Renal cortical epithelial cell (primary cell): ENCODE measurements at places on chromosomes 7 and 10.

GRCh38 chr10:2469802-2470201 is 597.5 kb upstream of the PFKP start:
- no peak for DNase-seq

- peak; percentile 5 for DNase-seq
Observed at GRCh38 chr7:134058980-134059379, 68.2 kb upstream of the LRGUK start.

GRCh38 chr10:97157578-97158095 is 28.1 kb downstream of the SLIT1 start:
- DNase-seq: peak; percentile 4

DNA sequence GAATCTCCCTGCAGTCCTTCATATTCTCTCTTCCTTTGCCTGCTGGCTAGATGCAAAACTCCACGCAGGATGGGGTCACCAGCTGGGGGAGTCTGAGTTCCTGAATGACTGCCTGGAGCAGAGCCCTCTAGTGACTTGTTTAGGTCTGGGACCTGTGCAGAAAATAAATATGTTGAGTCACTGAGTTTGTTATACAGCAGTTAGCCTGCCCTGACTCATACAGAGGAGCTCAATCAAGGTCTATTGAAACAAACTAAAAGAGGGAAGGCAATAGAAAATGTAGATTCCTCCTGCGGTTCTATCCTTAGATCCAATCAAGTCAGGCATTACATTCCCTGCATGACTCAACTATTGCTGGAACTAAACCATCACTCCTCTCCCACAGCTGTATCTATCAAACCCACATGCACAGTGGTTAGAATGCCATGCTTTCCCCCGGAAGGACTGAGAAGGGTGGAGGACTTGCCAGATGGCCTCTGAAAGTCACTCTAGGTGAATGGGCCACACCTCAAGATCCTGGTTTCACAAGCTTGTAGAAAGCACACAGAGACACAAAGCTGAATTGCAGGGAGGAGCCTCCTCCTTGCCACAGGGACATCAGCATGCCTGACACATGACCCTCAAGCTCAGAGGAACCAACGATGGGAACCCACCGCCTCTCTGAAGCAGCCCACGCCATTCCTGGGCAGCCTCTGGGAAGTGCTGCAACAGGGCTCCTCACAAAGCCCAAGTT is 73.9 kb downstream of the SH3PXD2A start:
- peak; percentile 99 for DNase-seq

DNA sequence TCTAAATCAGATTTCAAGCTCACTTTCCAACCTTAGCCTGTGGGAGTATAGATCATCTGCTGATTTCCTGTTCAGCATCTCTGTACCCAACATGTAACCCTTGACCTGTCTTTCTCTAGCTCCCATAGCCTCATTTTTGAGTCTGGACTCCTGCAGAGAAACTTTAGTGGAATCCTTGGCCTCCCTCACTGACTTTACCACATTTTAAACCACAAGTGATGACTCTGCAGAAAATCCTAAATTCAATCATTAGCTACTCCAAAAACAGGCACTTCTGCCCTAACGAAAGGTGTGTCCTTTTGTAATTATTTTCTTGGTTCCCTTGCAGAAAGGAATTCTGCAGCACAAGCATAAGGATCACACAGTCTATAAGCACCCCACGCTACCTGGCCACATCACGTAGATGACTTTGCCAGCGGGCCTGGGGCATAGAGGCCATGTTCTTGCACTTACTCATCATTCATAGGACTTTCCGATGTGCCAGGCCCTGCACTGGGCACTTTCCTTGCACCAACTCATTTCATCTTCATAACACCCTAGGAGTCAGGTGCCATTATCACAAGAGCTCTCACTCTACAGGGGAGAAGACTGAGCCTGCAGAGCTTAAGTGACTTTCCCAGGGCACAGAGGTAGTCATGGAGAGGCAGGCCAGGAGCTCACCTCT is 57.2 kb upstream of the OPALIN start:
- peak; percentile 83 for DNase-seq

DNA sequence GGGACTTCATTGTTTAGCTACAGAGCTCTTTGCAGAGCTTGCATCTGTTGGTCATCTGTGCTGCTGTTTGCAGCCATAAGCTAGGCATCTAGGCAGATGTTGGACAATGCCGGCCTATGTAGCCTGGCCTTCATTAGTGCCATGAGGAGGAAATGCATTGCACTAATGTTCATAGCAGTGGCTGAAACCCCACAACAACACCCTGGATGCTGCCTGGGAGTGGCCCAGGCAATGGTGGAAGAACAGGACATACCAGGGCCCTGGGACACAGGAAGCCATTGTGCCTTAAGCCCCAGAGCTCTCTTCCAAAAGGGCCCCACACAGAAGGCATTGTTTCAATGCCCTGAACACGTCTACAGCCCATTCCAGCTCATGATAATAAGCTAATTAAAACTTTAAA is 131.5 kb upstream of the LYZL1 start:
- no peak for DNase-seq

- peak; percentile 17 for DNase-seq
Observed at GRCh38 chr7:37480041-37481031, 31.7 kb upstream of the ELMO1 start.

GRCh38 chr10:74786126-74786525 is 40.3 kb upstream of the KAT6B start:
- DNase-seq: no peak

DNA sequence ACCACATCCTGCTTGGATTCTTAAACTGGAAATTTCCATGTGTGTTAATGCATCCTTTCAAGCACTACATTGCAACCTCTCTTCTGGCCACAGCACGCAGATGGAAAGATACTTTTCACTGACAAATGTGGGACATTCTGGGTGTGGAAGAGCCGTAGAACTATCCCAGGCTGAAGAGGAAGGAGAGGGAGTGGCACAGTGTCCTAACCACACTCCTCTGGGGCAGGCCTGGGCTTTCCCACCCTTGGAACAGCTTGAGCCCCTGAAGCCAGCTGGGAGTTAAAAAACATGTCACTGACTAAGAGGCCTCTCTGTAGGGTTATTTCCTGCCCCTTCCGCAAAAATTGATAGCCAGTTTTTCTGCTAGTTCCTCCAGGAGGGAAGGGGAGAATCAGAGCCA is 34.0 kb upstream of the DNMBP start:
- DNase-seq: no peak

GRCh38 chr7:2710901-2711551 is 23.0 kb downstream of the AMZ1 start:
- no peak for DNase-seq

DNA sequence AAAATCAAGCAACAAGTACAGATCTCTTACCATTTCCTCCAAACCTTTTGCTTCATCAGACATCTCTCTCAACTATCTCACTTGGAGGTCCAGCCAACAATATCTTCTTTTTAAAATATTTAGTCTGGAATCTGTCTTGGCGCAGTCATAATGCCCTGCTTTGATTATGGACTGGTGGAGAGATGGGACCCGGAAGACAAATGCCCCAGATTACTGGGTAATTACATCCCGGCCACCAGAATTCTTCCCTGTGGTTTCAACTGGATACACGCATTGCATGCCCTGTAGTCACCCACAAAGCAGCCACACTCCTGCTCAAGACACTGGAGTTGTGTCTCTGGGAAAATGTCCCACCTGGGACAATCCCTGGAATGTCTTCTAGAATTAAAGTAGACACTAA is 65.5 kb downstream of the BPGM start:
- no peak for DNase-seq

DNA sequence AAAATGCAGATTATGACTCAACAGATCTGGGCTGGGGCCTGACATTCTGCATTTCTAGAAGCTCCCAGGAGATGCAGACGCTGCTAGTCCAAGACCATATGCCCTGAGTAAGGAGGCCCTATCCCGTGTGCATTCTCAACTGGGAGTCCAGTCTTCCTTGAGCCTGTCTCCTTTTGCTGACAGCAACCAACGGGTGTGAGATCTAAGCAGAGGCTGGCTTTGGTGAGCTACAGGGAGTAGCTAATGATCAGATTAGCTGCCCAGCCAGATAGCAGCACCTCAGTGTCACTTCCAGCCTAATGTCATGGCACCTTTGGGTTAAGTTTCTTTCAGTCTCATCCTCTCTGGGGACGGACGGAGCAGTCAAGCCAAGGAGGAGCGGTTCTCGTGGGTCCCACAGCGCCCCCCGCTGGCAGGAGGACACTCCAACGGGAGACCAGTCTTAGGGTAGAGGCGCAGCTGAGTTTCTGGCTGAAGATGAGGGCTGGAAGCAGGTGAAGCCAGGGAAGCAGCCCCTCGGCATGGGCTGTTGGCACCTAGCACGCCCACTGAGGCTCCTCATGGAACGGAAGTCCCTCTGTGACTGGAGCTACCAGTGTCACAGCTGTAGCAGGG is 154.0 kb downstream of the CCDC3 start:
- no peak for DNase-seq

GRCh38 chr7:460374-461116 is 59.1 kb downstream of the PDGFA start:
- peak; percentile 41 for DNase-seq

- peak; percentile 45 for DNase-seq
Observed at GRCh38 chr7:43697690-43698089, 31.6 kb downstream of the COA1 start.

- DNase-seq: peak; percentile 22
Observed at GRCh38 chr7:40371806-40372440, 237.1 kb downstream of the SUGCT start.

GRCh38 chr10:34734918-34735317 is 80.2 kb downstream of the PARD3 start:
- DNase-seq: no peak

DNA sequence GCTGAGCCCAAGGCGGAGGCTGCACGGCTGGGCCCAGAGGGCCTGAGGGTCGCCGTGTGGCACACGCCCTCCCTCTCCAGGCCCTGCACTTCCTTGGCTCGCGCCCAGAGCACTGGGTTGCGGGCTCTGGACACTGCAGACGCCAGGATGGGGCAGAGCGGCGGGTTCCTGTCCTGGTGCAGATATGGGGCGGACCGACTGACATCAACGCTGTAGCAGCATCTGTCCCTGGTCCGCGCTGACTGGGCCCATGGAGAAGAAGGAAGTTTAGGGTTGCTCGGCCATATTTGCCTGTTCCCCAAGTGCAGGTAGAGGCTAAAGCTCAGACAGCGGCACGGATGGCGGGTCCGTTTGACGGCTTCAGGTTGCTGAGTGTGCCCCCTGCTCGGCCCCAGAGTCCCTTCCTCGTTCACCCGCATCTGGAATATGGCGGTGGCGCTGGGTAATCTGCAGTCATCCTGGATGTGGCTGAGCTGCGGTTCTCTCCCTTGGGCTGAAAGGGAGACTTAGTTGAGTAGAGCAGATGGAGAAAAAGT is 116.1 kb downstream of the OR13A1 start:
- no peak for DNase-seq

DNA sequence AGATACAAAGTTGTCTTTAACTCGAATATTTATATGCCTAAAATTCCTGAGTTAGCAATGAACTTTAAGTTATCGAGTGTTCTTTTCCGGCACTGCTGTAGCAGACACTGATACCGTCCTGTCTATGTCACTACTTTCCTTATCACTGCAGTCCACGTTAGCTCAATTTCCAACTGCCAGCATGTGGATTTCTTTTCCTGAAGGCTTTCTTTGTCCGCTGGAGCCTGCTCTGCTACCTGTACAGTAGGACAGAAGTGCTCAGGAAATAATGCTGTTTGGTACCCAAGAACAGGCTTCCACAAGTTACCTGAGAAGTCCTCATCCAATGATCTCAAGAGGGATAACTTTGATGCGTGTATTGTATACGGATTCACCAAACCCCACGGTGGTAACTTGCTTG is 329.4 kb downstream of the NXPH1 start:
- no peak for DNase-seq

- DNase-seq: no peak
Observed at GRCh38 chr7:137934941-137935883, 66.7 kb downstream of the CREB3L2 start.

DNA sequence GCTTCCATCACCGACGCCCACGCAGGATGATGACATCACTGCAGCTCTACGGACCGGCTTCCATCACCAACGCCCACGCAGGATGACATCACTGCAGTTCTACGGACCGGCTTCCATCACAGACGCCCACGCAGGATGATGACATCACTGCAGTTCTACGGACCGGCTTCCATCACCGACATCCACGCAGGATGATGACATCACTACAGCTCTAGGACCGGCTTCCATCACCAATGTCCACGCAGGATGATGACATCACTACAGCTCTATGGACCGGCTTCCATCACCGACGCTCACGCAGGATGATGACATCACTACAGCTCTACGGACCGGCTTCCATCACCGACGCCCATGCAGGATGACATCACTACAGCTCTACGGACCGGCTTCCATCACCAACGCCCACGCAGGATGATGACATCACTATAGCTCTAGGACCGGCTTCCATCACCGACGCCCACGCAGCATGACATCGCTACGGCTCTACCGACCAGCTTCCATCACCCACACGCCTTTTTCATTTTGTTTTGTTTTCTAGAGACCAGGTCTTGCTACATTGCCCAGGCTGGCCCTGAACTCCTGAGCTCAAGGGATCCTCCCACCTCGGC is 29.5 kb downstream of the GPER1 start:
- DNase-seq: no peak

- DNase-seq: no peak
Observed at GRCh38 chr7:127619681-127620405, 1.9 kb upstream of the PAX4 start.

GRCh38 chr7:111268941-111269340 is 178.0 kb downstream of the LRRN3 start:
- DNase-seq: no peak

GRCh38 chr7:33934391-33934790 is 29.1 kb downstream of the BMPER start:
- DNase-seq: no peak

GRCh38 chr7:40535678-40536077 is 400.9 kb downstream of the SUGCT start:
- DNase-seq: no peak

- DNase-seq: peak; percentile 40
Observed at GRCh38 chr10:32298075-32298812, 48.7 kb downstream of the EPC1 start.

GRCh38 chr10:78473006-78473405 is 439.3 kb downstream of the RPS24 start:
- no peak for DNase-seq

- no peak for DNase-seq
Observed at GRCh38 chr7:147833557-147833956, 757.0 kb upstream of the C7orf33 start.

DNA sequence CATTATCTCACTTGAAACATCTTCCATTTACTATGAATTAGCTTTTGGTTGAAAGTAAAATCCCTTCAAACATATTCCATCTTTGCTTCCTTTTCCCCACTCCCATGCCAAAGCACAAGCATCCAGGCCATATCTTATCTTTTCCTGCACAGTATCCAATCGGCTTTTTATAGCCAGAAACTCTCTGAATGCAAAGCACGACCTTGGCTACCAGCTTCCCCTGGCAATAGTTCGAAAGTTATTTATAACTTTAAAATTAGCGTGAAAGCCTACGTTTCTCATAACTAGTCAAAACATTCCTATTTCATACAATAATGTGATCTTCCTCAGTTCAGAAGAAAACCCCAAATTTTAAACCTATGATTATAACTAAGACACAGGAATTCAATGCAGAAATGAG is 440 bp downstream of the CTNNA3 start:
- DNase-seq: no peak

GRCh38 chr10:15027741-15028140 is 16.0 kb upstream of the OLAH start:
- no peak for DNase-seq
